ENCODE measurements at places on chromosomes 5 and 9.

DNA sequence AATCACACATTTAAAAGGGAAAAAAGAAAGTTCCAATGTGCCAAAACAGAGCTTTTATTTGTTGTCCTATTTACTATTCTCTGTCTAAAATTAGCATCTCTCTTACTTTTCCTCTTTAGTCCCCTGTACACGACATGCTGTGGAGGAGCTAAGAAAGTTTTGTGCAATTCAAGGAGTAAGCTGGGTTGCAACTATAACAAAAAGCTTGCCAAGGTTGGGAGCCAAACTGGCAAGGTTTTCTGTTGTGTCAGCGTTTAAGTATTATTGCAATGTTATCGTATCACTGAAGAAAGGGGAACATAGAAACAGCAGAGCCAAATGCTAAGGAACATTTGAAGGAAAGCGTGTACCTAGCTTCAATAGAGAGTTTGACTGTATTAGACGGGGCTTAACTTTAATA is 680.8 kb downstream of the CETN3 start:
- no peak for DNase-seq

GRCh38 chr9:133238272-133238850 is 29.3 kb upstream of the OBP2B start:
- peak; percentile 7 for DNase-seq

- no peak for DNase-seq
Observed at GRCh38 chr5:91277093-91277626, 106.0 kb downstream of the ARRDC3 start.

- no peak for DNase-seq
Observed at GRCh38 chr5:170365831-170366230, 23.3 kb downstream of the KCNMB1 start.

- no peak for DNase-seq
Observed at GRCh38 chr5:122947772-122948171, 88.8 kb downstream of the PPIC start.

DNA sequence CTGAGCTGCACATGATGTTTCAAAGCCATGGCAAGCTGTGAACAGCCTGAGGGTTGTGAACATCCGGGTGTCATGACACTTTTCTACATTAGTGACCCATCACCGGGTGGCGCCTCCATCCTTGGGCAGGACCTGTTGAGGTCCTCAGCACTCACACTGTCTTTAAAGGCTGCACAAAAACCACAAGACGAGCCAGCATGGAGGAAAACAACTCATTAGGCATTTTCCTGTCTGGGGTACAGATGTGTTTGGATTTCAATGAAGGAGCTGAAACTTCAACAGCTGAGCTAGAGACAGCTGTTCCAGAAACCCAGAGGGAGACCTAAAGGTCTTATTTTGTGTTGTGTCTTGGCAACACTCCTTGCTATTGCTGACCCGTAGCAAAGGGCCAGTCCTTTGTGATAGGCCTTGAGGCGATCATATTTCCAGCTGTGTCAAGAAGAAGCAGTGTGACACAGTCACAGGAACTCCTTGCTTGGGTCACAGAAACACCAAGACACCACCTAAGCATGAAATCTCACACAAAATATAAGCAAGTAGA is 151.8 kb upstream of the VLDLR start:
- DNase-seq: no peak

GRCh38 chr9:15867334-15867733 is 314.5 kb downstream of the CCDC171 start:
- DNase-seq: no peak

Measured in CD4-positive, alpha-beta T cell treated with Interleukin-15 for 4 hours (primary cell).